ENCODE measurements at places on chromosomes 1 and 21. TPM values are rescaled to one million over a fixed set of nuclear protein-coding genes. Genes with fewer than 3 reads are reported as not detected.

The PGLYRP4 gene
- 0.48 TPM for total RNA-seq

The DCST2 gene
- total RNA-seq, result not detected

The GNG5 gene
- 26.7 TPM for total RNA-seq

The SHE gene
- 3.4 TPM for total RNA-seq

The CENPL gene
- 12.5 TPM for total RNA-seq

The FLG2 gene
- 2.4 TPM for total RNA-seq

The TTC34 gene
- total RNA-seq, result under 0.01 TPM

The TMEM35B gene
- 23.6 TPM for total RNA-seq

The FOXD2 gene
- 0.24 TPM for total RNA-seq

The TFF3 gene
- total RNA-seq, result 0.48 TPM

The VHLL gene
- 6.0 TPM for total RNA-seq

The ZC3H11A gene
- total RNA-seq, result 109 TPM

The MED8 gene
- total RNA-seq, result 33.0 TPM

The RGS1 gene
- 84.7 TPM for total RNA-seq

The EDN2 gene
- 4.6 TPM for total RNA-seq

The PLA2G2C gene
- 0.48 TPM for total RNA-seq

The THEM5 gene
- total RNA-seq, result not detected

The RPTN gene
- total RNA-seq, result 1.7 TPM

The OLIG2 gene
- total RNA-seq, result not detected

The F13B gene
- not detected for total RNA-seq

The PTPRC gene
- total RNA-seq, result 67.7 TPM

The ZBTB8OS gene
- 20.0 TPM for total RNA-seq

The ANKRD35 gene
- total RNA-seq, result 0.72 TPM

The VASH2 gene
- 4.1 TPM for total RNA-seq

The SPATA21 gene
- total RNA-seq, result not detected

The MEAF6 gene
- total RNA-seq, result 57.8 TPM

The BNIPL gene
- total RNA-seq, result 13.7 TPM

The RAB25 gene
- total RNA-seq, result 2.2 TPM

The CNN3 gene
- total RNA-seq, result 357 TPM

The CFHR5 gene
- total RNA-seq, result 0.72 TPM

The FCAMR gene
- 2.2 TPM for total RNA-seq

The CORT gene
- not detected for total RNA-seq

The PTAFR gene
- 3.4 TPM for total RNA-seq

The KCNAB2 gene
- total RNA-seq, result 4.3 TPM

The MNDA gene
- 15.9 TPM for total RNA-seq

The ARMH1 gene
- not detected for total RNA-seq

The HTR6 gene
- not detected for total RNA-seq

The LAMC2 gene
- 34.2 TPM for total RNA-seq

The GREM2 gene
- total RNA-seq, result 4.8 TPM

The KLF17 gene
- total RNA-seq, result 5.5 TPM

The SPATA17 gene
- 20.9 TPM for total RNA-seq

The CTH gene
- total RNA-seq, result 3.4 TPM

The VWA5B1 gene
- total RNA-seq, result 0.24 TPM
